ENCODE measurements at places on chromosomes 7 and 10.

DNA sequence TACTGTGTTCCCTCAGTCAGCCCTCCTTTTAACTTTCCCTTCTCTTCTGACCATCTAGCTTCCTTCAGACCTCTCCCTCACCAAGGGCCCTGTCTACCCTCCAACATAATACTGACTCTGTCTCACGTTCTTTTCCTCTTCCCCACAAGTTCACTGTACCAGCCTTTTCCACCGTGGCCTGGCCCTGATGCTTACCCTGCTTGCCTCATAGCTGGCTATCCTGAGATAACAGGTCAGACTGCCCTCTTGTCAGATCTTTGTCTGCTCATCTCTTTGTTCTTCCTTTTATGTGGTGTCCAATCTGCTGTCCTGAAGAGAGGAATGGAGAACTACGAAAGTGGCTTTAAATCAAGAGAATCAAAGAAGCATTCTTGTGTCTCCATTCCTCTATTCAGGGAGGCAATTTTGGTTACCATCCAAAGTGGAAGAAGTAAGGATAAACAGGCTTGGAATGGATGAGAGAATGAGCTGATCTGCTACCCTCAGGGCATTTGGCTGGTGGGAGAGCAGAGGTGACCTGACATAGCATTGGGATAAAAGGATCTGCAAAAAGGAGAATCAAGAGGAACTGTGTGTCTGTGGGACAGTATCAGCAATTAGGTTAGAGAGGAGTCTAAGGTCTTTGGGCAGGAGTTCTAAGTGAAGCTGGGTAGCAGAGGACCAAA, 8.1 kb downstream of the BTAF1 start:
- DNase-seq = no peak

DNA sequence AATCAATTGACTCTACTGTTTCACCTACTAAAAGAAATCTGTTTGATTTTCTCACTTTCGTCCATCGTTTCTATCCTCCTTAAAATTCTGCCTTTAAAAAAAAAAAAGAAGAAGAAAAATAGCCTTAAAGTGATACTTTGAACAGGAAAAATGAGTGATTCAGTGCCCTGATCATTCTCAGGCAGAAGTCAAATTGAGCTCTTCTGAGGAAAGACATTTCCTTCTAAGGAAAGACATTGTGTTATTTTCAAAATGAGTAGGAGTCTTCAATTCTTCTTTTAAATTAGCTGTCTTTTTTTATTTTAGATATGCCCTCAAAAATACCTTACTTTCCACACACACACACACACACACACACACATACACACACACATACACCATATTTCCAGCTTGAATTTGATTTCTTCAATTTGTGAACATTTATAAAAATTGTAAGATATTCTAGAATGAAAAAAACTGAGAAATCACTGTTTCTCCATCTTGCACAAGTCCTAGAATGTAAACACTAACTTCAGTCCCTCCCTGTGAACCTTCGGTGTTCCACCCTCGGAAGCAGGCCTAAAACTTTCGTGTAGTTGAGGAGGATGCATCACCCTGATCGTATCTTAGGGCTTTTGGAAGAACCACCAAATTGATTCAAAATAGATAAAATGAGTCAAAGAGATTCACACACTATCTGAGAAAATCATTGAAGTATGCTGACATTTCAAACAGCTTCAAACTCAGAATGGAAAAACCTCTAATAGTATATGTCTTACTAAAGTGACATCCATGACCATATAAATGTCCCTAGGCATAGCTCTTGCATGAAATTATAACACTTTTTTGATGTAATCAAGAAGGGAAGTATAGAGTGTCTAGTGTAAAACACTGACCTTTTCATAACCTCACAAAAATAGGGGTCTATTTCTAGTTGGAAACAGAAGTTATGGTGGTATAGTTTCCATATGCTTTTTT, 270.8 kb downstream of the GATA3 start:
- no peak for DNase-seq

GRCh38 chr7:139960157-139960556, 102.6 kb downstream of the PARP12 start:
- no peak for DNase-seq

GRCh38 chr7:78368771-78369170, 570.2 kb downstream of the PHTF2 start:
- DNase-seq = no peak

DNA sequence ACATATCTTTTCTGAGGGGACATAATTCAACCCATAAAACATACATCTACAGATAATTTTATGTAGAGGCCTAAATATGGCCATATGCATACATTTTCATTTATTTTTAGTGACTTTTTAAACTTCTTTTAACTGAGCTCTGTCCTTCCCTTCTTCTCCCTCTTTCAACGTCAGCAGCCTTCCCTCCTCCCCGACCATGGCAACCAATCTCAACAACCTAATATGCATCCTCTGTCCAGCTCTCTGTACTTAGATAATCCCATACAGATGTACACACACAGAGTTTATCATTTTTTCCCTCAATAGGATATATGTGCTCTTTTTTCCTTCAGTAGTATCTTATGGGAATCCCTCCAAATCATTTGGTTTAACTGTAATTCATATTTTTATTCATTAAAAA, 94.3 kb downstream of the CCDC71L start:
- DNase-seq = no peak

GRCh38 chr7:91596287-91596686, 284.2 kb downstream of the MTERF1 start:
- no peak for DNase-seq

- no peak for DNase-seq
These were observed 156.5 kb upstream of the AGR3 start for GRCh38 chr7:17038160-17038782.
